ENCODE measurements at places on chromosomes 16 and 17.

DNA sequence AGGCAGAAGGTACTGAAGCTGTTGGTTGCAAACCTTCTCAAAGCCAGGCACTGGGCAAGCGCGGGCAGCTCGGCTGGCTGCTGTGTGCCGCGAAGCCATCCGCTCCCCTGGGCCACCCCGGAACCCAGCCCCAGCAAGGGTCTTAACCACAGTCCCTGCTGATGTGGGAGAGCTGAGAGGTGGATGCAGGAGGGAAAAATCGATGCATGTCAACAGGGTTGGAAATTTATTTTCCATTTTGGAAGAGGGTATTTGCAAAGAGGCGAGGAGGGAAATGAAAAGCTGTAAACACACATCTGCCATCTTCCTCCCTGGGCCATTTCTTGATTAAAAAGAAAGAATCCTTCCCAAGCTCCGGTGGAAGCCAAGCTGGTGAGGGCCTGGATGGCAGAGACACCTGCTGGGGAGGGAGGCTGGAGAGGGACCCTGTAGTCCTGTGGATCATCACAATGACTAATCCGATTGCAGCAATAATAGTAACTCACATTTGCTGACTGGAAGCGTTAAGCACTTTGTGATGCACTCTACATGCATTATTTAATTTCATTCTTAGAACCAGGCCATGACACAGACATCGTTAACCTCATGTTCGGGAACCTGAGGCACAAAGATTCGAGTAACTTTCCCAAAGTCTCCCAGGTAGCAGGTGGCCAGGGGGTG lies 13.9 kb upstream of the TBX2 start:
- DNase-seq = no peak

GRCh38 chr16:84048270-84048669 lies 5.7 kb upstream of the SLC38A8 start:
- no peak for DNase-seq

DNA sequence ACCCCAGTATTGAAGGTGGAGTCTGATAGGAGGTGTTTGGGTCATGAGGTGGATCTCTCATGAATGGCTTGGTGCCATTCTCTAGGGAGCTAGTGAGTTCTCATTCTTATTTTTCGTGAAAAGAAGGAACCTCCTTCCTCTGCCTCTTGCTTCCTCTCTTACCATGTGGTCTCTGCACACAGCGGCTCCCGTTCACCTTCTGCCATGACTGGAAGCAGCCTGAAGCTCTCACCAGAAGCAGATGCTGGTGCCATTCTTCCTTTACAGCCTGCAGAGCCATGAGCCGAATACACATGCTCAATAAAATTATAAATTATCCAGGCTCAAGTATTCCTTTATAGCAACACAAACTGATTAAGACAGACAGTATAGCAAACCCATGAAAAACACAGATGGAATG lies 545.1 kb upstream of the C16orf82 start:
- no peak for DNase-seq

DNA sequence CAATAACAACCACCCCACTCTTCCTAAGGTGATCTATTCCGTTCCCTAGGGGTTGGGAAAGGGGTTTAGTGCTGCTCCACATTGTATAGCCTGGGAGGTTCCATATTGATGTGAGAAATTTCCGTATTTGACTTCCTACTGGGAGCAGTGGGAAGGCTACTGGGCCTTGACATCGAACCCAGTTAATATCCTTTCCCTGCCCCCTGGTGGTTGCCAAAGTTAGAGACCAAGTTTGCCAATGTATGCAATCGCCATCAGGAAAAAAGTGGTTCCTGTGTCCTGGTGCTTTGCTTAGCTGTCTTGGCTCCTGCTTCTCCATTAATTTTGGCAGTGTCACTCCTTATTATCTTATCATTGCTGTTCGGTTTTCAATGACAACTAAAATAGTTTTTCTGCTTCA lies 914.9 kb downstream of the KCNJ2 start:
- DNase-seq = no peak

DNA sequence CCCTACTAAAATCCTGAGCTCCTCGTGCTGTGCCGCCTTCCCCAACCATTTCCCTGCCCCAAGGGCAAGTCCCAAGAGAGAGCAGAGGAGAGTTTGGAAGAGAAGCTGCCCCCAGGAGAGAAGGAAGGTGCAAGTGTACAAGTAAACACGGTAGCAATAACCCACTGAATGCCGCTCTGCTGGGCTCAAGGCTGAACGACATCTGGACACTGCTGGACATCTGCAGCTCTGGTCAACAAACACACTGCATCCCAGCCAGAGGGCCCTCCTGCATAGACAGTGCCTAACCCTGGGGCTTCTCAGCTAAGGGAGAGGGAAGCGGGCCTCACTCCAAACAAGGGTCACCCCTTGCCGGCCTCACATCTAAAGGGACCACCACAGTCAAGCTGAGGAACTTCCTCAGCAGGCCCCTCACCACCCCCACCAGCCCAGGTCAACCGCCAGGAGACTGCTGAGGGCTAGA lies 12.7 kb downstream of the JUP start:
- no peak for DNase-seq

- DNase-seq = no peak
These were observed 159.8 kb upstream of the NOL11 start for GRCh38 chr17:67557921-67558320.

DNA sequence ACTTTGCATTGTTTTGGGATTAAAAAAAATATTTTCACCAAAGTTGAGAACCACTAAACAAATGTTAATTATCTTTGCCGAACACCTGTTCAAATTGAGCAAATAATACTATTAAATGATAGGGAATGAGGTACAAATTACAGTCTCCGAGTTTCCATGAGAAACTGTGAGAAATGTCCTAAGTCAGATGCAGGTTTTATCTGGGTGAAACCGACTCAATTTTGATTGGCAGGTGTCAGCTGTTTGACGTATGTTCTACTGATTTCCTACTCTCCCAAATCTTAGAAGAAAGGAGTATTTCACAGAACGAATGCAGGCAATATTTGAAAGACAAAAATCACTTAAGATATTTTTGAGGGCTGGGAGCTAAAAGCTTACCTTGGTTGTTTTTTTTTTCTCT lies 622.0 kb upstream of the GOT2 start:
- DNase-seq = no peak

DNA sequence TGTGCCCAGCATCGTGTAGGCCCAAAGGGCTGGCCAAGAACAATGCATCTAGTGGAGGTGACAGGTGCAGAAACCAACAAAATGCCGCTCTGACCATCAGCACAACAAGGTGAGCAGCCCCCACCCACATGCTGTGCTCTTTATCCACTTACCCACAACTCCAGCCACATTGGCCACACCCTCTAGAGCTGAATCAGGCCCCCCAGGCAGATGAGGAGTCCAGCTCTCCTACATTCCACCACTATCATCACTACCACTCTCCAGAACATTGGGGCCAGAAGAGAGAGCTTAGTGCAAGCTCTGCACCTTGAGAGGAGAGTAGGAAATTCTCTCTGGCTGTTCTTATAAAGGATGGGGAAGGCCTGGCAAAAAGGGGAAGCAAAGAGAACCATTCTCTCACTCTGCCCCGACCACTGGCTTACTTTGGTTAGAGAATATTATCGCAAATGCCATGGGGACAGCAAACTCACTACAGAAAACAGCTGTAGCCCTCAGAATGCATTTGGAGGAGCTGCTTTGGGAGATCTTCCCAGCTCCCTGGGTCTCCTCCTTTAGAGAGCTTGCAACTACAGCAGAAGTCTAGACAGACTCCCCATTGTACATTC lies 75.0 kb downstream of the TMEM132E start:
- DNase-seq = no peak

- no peak for DNase-seq
These were observed 6.0 kb upstream of the SLC16A3 start for GRCh38 chr17:82222816-82223215.

GRCh38 chr16:85734311-85735017 lies 16.4 kb downstream of the C16orf74 start:
- no peak for DNase-seq

- no peak for DNase-seq
These were observed 26.0 kb downstream of the NECAB2 start for GRCh38 chr16:83994087-83994486.

DNA sequence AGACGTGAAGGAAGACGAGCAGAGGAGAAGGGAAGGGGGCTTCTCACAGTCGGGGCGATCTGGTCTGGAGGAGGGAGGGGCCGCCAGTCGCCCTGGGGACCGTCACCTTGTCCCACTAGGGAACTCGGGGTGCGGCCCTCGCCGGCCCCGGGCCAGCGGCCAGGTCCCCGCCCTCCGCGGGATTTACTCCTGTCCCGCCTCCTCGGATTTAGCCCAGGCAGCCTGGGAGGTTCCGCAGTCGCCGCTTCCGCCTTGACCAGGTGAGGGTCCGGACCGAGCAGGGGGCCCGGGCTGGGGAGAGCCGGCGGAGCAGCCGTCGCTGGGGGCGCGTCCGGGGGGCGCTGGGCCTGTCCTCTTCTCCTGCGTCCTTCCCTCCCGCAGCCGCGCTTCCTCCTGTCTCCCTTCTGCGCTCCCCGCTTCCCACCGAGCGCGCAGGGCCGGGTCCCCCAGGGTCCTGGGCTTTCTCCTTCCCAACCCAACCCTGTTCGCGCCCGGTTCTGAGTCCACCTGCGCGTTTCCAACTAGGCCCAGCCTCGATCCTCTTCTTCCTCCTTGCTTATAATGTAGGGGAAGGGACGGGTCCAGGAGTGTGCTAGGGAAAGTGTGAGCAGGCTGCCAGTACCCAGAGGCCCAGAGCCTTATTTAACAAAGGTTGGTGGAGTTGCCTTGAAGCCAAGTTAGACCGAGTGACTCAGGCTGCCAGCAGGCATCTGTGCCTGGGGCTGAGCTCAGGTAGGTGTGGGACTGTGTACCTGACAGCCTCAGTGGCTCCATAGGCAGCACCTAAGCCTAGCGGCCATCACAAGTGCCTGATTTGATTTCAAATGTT lies at the start of gene TNK1:
Gene TNK1 (plus strand): TSS at position 235 of the 829 bp plus-strand sequence. CDS start 1,838 bp downstream, outside the sequence.
- no peak for DNase-seq

GRCh38 chr17:12867726-12868125 lies 78.4 kb downstream of the ARHGAP44 start:
- no peak for DNase-seq

GRCh38 chr16:19698480-19699465 lies 19.3 kb downstream of the KNOP1 start:
- no peak for DNase-seq

DNA sequence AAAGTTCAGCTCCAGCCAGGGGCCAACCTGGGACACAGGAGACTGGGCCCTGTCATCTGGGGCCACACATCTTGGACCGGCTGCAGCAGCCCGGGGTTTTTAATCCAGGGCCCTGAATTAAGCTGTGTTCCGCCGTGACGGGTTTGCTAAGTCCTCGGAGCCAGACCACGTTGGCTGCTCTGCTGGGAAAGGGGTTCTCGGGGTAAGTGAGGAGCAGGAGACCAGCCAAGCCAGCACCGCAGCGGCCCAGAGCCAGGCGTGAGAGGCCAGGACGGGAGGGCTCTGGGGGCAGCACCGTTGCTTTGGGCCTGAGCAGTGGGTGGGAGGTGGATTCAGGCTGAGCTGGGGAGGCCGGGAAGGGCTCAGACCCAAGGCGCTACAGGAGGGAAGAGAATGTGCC lies 31.3 kb upstream of the CBX4 start:
- DNase-seq = no peak

DNA sequence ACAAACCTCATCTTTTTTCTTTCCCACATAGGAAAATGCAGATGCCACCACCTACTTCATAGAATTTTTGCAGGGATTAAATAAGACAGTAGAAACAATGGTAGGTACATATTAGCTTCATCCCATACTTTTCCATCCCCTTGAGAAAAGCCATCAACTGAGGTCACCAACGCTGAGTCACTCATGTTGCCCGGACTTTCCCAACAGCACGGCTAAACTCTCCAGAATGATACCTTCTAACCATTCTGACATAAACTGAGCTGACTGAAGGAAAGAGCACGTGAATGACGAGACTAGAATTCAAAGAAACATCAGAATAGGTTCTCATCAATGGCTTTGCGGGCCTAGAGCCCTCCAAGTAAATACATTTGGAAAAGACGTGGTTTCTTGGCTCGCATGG lies 146.0 kb upstream of the RCVRN start:
- no peak for DNase-seq

DNA sequence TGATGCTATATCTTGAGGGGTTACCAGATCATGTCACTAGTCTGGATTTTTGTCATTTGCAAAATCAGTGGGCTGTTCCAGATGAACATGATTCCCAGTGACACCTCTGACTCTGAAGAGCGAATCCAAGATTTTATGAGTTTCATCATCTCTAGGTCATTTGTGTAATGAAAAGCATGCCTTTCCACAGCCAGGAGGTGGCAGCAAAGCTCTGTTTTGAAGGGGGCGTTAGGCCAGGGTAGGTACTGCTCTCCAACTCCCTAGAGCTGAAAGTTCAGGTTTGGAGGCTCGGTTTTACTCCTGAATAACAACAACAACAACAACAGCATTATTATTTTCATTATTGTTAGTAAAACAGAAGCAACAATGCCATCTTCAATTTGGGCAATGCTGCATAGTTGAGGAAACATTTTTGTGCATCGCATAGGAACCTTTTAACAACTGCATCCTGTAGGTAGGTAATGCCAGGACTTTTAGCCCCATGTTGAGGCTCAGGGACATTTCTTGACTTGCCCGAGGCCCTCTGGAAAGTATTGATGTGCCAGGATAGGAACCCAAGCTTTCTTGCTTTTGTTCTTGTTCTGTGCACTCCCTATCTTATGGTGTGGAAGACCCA lies 77.0 kb downstream of the MYH13 start:
- no peak for DNase-seq

- no peak for DNase-seq
These were observed 6.4 kb downstream of the ASB16 start for GRCh38 chr17:44176671-44177501.

- DNase-seq = no peak
These were observed 213.6 kb upstream of the MAF start for GRCh38 chr16:79814124-79814523.

DNA sequence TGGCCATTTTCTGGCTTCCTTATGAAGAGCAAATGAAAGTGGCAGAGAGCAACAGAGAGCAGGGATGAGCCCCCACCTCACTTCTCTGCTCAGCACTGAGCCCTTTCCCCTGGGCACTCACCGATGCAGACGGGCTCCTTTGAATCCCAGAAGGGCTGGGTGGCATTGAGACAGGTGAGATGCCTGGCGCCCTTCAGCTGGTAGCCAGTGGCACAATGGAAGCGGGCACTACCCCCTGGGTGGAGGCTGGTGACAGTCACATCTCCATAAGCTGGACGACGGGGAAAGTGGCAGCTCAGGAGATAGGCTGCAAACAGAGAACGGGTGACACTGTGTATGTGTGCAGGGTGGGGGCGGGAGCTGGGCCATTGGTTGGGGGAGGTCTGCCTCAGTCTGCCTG lies 12.5 kb upstream of the PHF12 start:
- no peak for DNase-seq

DNA sequence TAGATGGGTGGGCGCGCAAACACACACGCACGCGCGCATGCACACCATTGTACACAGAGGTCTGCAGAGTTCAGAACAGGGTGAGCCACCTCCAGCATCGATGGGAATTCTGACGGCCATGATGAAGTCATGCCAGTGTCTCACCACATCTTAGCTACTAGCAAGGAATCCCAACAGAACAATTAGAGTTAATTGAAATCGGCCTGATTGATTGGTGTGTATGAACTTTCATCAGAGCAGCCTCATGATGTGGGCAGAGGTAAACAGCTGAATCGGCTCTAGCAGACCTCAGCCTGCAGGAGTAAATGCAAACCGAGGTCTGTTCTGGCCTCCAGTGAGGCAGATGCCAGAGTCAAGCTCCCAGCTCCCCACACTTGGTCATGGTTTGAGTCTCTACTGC lies 200.6 kb downstream of the CBLN1 start:
- DNase-seq = no peak
